ENCODE measurements at places on chromosomes 1 and 21. TPM values are rescaled to one million over a fixed set of nuclear protein-coding genes. Genes with fewer than 3 reads are reported as not detected.

DNA sequence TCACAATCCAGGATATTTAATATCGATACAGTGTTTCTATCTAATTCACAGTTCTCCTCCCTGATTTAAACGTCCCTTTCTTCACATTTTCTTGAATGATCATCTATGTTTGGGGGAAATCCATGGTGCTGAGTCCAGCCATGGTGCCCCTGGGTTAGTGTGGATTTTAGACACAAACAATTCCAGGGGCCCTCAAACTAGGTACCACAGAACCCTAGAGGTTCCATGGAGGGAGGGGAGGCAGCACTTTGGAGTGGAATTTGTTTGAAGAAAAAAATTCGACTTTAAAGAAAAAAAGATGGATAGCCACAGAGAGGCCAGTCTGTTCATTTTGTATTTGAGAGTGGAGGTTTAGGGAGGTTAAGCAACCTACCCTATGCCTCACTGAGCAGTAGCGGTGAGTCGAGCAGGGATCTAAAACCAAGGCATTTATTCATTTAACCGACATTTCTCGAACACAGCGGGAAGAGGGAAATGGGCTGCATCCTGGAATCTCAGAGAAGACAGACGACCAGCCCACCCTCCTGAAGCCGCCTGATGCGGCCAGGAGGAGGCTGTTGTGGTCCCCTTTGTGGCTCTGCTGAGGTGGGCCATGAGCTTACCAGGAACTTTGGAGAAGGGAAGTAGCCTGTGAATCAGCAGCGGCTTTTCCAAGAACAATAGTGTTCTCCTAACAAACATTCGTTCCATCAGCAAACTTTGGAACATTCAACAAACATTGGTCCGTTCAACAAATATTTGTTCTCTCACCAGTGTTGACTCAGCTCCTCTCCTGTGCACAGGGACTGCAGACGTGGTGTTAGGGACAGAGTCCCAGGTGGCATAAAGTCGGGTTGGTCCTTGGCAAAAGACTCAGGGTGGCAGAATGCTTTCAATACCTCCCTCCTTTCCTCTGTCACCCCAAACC, 103.5 kb upstream of the ZBTB40 start:
- H3K27me3 ChIP-seq, result peaks cover 90% of the 10 kb centered on the region
- H3K4me3 ChIP-seq, result no peak overlapping the region
- H3K27ac ChIP-seq, result no peak overlapping the region

DNA sequence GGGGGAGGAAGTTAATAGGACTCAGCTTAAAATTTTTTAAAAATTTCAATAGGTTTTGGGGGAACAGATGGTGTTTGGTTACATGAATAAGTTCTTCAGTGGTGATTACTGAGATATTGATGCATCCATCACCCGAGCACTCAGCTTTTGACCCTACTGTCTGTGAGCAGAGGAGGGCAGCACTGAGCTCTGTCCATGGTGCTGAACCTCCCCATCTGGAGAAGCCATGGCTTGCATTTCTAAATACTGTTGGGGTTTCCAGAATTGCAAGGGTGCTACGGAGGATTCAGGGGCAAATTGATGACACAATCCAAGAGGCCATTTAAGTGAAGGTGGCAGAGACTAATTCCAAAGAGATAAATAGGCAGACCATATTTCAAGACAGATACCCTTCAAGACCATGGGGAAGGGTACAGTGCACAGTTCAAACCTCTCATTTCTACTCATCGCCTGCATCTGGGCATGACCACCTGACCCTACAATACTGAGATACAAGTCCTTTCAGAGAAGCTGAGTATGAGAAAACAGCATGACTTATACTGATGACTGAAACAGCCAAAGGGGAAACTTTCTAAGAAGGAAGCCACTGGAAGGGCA, 17.2 kb downstream of the SYT2 start:
- H3K27me3 ChIP-seq, result peaks cover 3% of the 10 kb centered on the region
- no peaks in the 10 kb centered on the region for H3K36me3 ChIP-seq
- H3K4me1 ChIP-seq, result no peaks in the 10 kb centered on the region

- no peaks in the 10 kb centered on the region for H3K27me3 ChIP-seq
- H3K4me3 ChIP-seq, result no peak overlapping the region
- no peaks in the 10 kb centered on the region for H3K36me3 ChIP-seq
- H3K27ac ChIP-seq, result no peak overlapping the region
Measured at GRCh38 chr1:224901087-224901810, 28.2 kb upstream of the DNAH14 start.

FGR gene
- polyA plus RNA-seq, result 4.6 TPM

- peak overlapping the region; percentile 81 for H3K27ac ChIP-seq
- H3K4me1 ChIP-seq, result peaks cover 52% of the 10 kb centered on the region
- no peaks in the 10 kb centered on the region for H3K27me3 ChIP-seq
- no peak overlapping the region for H3K4me3 ChIP-seq
- peak; percentile 24 for DNase-seq
- H3K36me3 ChIP-seq, result no peaks in the 10 kb centered on the region
Measured at GRCh38 chr1:165915932-165916348, 88.5 kb downstream of the UCK2 start.

GRCh38 chr1:8682573-8682972, 134.9 kb downstream of the RERE start:
- no peak overlapping the region for H3K27ac ChIP-seq
- no peak for DNase-seq
- H3K27me3 ChIP-seq, result no peaks in the 10 kb centered on the region
- H3K4me1 ChIP-seq, result peaks cover 74% of the 10 kb centered on the region
- H3K36me3 ChIP-seq, result no peaks in the 10 kb centered on the region
- H3K4me3 ChIP-seq, result no peak overlapping the region

GRCh38 chr1:83746234-83746633, 252.7 kb downstream of the TTLL7 start:
- no peaks in the 10 kb centered on the region for H3K27me3 ChIP-seq
- no peak overlapping the region for H3K27ac ChIP-seq
- DNase-seq, result no peak

Measured in stomach (tissue), 19 donors.